SK-MEL-5 (cell line): ENCODE measurements at places on chromosomes 16 and 17.
A peak's percentile ranks its signal among the peaks of the same experiment; 100 is the strongest.

GRCh38 chr17:51147650-51148049, 5.7 kb upstream of the NME1 start:
- no peak for DNase-seq

GRCh38 chr16:26765087-26765486, 301.6 kb upstream of the C16orf82 start:
- DNase-seq, result peak; percentile 37

DNA sequence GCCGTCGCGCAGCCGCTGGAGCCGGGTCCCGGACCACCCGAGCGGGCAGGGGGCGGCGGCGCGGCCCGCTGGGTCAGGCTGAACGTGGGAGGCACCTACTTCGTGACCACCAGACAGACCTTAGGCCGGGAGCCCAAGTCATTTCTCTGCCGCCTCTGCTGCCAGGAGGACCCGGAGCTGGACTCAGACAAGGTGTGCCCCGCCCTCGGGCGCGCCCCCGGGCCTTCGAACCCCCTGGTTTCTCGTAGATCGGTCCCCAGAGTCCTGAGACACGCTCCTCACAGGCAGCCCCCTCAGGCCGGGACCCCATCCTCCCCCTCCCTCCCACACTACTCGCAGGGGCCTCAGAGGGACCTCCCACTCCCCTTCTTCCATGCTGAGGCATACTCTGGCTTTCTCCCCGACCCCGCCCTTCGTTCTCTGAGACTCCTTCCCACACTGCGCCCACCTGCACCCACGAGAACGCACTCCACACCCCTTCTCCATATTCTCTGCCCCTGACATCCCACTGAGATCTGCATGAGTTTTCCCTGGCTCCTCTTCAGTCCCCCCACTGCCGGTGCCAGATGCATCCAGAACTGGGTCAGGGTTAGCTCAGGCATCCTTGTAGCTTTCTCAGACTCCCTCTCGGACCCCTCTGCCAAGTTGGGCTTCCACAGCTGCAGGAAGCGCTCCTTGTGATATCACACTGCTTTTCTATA, 523 bp downstream of the KCTD2 start:
- no peak for DNase-seq

GRCh38 chr17:40004072-40004471, 11.2 kb upstream of the CSF3 start:
- DNase-seq, result no peak

DNA sequence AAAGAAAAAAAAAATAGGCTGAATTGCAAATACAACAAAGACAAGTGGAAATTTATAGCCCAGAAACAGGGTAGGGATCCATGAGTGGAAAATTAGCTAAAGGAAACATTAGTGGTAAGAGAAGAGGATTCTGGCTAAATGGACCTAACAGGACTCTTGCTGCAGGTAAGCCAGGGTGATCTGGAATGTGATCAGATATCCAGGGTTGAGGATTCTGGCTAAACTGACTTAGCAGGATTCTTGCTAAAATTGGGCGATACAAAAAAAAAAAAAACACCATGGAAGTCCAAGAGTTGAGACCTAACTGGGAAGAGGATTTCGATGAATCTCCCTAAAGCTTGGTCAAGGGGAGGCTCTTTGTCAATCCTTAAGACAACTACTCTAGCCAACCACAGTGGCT, 61.7 kb upstream of the ATF7IP2 start:
- no peak for DNase-seq

GRCh38 chr16:1097800-1098199, 1.8 kb upstream of the C1QTNF8 start:
- no peak for DNase-seq

DNA sequence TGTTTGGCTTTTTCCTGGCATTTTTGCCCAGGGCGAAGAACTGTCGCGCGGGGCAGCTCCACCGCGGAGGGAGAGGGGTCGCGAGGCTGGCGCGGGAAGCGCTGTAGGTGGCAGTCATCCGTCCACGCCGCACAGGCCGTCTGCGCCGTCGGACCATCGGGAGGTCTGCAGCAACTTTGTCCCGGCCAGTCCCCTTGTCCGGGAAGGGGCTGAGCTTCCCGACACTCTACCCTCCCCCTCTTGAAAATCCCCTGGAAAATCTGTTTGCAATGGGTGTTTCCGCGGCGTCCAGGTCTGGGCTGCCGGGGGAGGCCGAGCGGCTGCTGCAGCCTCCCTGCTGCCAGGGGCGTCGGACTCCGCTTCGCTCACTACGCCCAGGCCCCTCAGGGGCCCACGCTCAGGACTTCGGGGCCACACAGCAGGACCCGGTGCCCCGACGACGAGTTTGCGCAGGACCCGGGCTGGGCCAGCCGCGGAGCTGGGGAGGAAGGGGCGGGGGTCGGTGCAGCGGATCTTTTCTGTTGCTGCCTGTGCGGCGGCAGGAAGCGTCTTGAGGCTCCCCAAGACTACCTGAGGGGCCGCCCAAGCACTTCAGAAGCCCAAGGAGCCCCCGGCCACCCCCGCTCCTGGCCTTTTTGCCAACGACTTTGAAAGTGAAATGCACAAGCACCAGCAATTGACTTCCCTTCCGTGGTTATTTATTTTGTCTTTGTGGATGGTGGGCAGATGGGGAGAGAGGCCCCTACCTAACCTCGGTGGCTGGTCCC, 2.3 kb upstream of the CBX4 start:
- no peak for DNase-seq

DNA sequence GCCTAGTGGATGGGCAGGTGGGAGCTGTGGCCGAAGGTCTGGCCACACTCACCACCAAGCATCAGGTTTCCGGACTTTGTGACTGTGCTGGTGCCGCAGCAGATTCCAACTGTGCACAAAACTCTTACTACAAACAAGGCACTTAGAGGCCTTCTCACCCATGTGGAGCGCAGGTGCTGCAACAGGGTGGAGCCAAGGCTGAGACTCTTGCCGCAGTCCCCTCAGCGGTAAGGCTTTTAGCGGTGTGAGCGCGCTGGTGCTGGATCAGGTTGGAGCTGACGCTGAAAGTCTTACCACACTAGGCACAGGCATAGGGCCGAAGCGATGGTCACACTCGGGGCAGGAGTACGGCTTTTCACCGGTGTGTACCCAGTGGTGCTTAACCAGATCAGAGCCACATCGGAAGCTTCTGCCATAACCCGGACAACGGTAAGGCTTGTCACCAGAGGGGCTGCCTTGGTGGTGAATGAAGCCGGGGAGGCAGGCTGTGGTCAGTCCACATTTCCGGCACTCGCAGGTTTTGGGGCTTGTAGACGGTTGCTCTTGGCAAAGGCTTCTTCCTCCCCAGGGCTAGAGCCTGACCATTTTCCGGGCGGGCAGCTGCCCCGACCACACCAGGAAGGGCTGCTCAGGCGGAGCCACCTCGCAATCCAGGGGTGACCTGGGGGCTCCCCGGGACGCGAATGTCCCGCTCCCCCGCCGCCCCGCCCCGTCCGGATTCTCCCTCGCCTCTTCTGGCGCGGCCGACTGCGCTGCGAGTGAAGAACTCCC, 1.0 kb upstream of the ARMC5 start:
- peak; percentile 24 for DNase-seq

- no peak for DNase-seq
Observed at GRCh38 chr16:81734632-81735434, 44.3 kb upstream of the PLCG2 start.

DNA sequence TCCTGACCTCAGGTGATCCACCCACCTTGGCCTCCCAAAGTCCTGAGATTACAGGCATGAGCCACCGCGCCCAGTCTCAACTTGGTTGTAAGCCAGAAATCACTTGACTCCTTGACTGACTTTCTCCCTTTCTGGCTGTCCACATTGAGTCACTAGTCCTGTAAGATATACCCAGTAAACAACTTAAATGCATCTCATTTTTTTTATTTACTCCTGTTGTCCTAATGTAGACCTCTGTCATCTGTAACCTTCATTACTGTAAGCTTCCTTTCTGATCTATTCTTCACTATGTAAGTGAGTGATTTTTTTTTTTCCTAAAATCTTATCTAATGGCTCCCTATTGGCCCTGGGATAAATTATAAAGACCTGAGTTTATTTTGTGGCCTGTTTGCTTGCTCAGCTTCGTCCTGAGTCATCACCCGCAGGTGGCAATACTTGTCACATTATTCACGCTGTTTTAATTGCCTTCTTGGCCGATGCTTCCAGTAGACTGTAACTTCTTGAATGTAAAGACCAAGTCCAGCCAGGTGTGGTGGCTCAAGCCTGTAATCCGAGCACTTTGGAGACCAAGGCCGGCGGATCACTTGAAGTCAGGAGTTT, 41.0 kb downstream of the PAFAH1B1 start:
- DNase-seq, result no peak

GRCh38 chr17:9467518-9467917, 108.1 kb downstream of the STX8 start:
- DNase-seq, result peak; percentile 45

GRCh38 chr17:29190039-29190438, 9.8 kb upstream of the MYO18A start:
- no peak for DNase-seq

DNA sequence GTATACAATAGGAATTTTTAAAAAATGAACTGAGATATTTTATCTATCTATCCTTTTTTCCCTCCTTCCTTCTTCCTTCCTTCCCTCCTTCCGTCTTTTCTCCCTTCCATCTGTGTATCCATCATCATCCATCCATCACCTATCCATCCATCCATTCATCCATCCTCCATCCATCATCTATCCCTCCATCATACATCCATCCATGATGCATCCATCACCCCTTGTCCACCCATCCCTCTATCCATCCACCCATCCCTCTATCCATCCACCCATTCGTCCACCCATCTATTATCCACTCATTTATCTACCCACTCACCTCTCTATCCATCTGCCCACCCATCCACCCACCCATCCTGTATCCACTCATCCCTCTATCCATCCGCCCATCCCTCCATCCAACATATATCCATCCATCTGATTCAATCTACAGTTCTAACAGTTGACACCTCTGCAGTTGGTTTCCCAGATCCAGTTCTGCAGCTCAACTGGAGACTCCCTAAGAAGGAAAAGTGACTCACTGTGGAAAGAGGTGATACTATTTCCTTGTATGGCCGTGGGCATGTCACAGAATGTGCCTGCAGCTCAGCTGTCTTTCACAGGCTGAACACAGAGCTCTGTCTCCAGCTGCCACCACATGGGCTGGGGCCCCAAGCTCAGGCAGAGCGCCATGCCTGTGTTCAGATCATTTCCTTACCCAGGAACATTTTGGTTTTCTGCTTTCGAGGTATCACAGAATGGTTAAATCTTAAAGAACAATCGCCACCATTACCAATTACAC, 130.8 kb downstream of the XYLT1 start:
- no peak for DNase-seq

DNA sequence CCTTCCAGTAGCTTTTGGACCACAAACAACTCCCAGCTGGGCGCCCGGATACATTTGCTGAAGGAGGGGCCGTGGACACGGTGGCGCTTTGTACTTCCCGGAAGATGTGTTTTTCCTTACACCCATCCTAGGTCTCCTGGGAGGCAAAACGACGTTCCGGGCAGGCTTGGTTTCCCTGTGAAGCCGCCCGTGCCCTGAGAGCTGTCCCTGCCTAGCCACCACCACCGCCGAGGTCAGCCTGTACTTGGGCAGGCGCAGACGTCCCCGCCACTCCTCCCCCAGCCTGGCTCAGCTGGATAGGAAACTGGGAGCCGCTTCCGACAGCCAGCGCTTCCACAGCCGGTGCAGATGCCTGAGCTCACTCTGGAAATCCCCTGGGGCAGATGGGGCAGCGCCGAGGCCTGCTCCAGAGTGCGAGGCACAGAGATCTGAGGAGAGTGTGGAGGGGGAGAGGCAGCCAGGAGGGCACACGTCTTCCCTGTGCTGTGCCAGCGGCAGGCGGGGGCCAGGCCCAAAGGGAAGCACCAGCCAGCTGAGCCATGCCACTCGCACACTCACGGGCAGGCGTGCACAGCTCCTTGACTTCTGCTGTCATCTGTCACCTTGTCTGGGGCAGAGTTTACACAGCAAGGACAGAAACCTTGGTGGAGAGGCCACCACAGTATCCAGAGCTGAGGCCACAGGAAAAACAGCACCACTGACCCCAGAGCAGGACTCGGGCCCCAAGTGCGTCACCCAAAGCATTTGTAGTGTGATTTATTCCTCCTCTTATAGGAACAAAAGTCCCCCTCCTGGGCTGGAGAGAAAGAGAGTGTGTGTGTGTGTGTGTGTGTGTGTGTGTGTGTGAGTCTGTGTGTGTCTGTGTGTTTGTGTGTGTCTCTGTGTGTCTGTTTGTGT, 3.0 kb downstream of the RHBDF2 start:
- DNase-seq, result no peak

DNA sequence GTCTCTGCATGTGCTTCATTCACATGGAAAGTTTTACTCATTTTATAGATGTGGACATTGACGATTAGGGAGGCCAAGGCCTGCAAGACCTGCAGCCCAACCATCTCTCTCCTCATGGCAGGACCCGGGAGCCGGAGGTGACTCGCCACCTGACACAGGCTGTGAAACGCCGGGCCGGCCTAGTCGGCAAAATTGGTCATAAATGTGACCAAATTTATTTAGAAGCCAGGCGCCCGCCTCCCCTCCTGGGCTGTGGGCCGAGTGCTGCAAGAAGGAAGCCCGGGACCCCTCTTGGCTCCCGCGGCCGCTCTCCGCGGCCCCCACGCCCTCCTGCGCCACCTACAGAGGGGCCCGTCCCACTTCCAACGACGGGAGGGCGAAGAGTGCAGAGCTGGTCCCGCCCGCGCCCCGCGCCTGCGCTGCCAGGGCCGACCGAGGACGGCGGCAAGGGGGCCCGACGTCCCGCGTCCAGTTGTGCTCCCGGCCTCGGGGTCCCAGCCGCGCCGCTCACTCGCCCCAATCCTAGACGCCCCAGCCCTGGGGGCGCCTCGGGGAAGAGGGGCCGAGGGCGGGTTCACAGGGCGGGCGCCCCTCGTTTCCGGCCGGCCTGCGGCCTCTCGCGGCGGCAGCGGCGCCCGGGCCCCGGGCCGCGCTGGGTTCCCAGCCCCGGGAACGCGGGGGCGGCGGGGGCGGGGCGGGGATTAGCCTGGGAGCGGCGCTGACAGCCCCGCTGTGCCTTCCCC, 47.5 kb downstream of the WNT3 start:
- DNase-seq, result peak; percentile 33
